Sigmoid colon (tissue), 7 donors: ENCODE measurements at places on chromosomes 3 and 15. TPM values are rescaled to one million over a fixed set of nuclear protein-coding genes. Genes with fewer than 3 reads are reported as not detected.

Gene ROPN1
- total RNA-seq: not detected

Gene KCNMB2
- total RNA-seq: 1.9 TPM

Gene ISY1
- total RNA-seq: 21.1 TPM

DNA sequence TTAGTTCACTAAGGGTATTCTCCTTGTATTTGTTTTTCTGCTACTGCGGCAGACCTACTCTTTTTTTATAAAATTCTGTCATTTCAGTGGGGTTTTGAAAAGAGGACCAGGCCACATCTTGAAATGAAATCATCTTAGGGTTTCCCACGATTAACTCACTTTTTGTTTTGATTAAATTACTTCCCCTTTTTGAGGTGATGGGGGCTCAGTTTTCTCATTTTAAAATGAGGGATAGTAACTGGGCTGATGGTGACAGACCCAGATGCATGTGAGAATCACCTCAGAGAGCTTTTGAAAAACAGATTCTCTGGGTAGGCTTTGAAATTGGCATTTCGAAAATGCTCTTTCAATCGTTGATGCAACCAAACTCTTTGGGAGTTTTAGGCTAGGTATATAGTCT lies 24.2 kb downstream of the UBE2Q2 start:
- no peak for DNase-seq

GRCh38 chr3:170301405-170301804 lies 56.1 kb upstream of the SKIL start:
- DNase-seq: no peak
